ENCODE measurements at places on chromosomes 13 and 19.

DNA sequence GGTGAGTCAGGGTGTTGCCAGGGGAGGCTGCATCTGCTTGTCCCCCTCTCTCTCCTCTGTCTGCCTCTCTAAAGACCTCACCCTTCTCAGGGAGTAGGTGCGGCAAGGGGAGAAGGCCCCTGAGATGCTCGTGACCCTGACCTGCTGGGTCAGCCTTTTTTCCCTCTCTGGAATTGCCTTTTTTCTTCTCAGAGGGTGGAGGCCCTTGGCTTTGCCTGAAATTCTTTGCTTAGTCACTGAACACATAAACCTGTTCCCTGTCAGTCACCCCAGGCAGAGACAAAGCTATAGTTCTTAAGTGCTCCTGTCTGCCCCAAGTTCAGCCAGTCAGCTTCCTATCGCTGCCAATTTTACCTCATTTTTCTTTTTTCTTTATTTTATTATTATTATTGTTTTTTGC is 35.2 kb upstream of the PEG3 start:
- DNase-seq = no peak

- no peak for DNase-seq
These were observed 589 bp downstream of the R3HDM4 start for GRCh38 chr19:912181-913079.

DNA sequence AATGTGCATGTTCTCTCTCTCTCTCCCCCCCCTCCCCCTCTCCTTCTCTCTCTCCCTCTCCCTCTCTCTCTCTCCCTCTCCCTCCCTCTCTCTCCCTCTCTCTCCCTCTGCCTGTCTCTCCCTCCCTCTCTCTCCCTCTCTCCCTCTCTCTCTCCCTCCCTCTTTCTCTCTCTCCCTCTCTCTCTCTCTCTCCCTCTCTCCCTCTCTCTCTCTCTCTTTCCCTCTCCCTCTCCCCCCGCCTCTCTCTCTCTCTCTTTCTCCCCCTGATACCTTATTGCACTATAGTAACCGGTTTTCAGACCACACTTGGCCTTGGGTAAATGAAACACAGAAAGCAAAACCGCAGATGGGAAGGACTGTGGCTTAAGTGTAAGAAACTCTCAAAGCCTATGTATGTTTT is 34.7 kb upstream of the SPACA7 start:
- no peak for DNase-seq

- peak; percentile 81 for DNase-seq
These were observed 11.5 kb downstream of the MYH14 start for GRCh38 chr19:50214699-50215543.

GRCh38 chr13:87570669-87571068 is 100.5 kb upstream of the SLITRK5 start:
- no peak for DNase-seq

DNA sequence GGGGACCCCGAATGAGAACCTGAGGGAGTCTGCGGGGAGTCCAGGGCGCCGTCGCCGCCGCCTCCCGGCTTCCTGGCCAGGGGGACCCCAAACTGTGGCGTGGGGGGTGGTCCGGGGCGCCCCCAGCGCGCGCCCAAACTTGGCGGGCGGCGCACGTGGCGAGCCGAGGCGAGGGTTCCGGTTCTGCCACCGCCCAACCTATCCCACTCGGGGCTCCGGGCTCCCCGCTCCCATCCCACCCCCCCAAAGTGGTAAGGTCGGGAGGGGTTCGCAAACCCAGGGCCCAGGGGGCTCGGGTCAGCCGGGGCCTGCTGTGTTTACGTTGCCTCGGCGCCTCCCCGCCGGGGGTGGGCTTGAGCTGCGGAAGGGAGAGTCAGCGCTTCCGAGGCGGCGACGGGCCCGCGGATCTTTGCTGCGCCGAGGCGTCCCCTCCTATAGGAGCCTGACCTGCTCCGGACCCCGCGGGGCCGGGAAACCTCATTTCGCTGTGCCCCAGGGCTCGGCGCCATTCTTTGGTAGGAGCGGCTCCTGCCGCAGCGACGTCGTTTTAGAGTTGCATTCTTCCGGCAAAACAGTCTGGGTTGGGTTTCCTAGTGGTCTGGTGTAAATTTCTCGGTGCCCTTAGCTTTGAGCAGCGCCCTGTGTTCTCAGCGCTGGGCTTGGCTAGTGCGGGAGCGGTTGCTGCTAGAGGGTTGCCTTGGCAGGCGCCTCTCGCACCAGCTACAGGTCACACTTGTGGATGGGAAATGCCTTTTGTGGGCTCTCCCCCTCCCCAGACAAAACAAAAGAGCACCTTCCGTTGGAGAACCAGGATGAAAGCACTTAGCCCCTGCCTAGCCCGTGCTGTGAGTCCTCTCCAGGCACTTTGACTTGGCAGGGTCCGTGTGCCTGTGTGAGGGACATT is 1.2 kb downstream of the DAZAP1 start:
- DNase-seq = no peak

GRCh38 chr13:40508127-40508526 is 158.3 kb downstream of the FOXO1 start:
- no peak for DNase-seq
